ENCODE measurements at places on chromosomes 13 and 19.
A peak's percentile ranks its signal among the peaks of the same experiment; 100 is the strongest.

DNA sequence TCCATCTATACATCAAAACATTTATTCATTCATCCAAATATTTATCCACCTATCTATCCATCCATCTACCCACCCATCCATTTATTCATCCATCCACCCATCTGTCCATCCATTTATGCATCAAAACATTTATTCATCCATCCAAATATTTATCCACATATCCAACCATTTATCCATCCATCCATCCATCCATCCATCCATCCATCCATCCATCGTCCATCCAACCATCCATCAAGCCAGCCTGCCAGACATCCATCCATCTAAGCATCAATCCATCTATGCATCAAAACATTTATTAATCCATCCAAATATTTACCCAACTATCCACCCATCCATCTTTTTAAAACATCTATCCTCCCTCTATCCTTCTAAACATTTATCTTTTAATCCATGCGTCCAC, 62.2 kb downstream of the UNC13A start:
- no peak for DNase-seq

DNA sequence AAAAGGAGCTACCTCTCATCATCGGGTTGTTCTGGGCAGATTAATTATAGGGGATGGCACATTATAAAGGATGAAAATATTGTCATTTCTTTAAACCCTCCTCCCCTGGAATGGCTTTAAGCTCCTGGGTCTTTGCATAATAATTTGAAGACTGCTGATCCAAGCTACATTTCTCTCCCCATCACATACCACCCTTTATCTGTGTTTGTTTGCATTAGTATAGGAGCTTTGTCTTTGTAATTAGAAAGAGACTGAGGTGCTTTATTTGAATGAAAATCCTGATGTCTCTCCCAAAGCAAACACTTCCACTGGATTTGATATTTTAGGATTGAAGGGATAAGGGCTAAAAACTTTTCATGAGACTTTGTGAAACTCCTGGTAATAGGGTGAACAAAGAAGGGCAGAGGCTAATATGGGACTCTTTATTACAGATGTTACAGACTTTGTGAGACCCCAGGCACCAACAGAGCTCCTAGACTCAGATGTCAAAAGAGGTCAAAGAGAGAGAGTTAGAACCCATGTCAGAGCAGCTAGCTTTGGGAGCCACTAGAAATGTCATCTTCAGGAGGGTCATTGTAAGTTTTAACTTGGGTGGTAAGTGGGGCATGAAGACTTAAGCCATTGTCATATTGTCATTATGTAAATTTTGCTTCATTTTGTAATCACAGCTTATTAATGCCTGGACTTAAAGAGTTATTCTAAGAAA, 75.3 kb upstream of the RXFP2 start:
- no peak for DNase-seq

GRCh38 chr13:42626176-42626860, 52.4 kb downstream of the TNFSF11 start:
- no peak for DNase-seq

- no peak for DNase-seq
Observed at GRCh38 chr19:50008532-50008931, 16.6 kb downstream of the VRK3 start.

DNA sequence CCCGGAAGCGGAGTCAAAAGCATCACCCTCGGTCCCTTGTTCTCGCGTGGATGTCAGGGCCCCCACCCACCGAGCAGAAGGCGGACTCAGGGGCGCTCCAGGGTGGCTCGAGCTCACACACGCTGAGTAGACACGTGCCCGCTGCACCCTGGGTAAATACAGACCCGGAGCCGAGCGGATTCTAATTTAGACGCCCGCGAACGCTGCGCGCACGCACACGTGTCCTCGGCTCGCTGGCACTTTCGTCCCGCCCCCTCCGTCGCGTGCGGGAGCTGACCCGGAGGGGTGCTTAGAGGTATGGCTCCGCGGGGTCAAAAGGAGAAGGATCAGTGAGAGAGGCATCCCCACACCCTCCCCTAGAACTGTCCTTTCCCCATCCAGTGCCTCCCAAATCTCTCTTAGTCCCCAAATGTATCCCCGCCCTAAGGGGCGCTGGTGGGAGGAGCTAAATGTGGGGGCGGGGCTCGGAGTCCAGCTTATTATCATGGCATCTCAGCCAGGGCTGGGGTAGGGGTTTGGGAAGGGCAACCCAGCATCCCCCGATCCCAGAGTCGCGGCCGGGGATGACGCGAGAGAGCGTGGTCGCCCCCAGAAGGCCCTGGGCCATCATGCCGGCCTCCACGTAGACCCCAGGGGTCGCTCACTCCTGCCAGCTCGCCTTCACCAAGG, 451 bp upstream of the ICAM5 start:
- peak; percentile 74 for DNase-seq

GRCh38 chr13:99165753-99166587, 34.7 kb upstream of the UBAC2 start:
- no peak for DNase-seq

DNA sequence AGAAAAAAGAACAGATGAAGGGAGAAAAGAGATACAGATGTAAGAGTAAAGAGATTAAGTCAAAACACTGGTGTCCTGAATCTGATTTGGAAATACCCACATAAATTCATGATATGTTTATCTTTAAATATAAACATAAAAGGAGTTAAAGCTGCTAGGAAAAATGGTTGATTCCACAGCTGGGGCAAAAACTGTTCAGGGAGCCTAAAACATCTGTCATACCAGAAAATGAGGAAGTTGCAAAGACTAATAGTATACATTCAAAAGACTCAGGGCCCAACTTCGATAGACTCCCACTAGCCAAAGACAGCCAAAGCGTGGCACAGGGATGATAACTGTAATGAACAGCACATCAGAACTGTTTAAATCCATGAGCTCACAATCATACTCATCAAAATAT, 62.0 kb downstream of the ABCC4 start:
- DNase-seq, result no peak

DNA sequence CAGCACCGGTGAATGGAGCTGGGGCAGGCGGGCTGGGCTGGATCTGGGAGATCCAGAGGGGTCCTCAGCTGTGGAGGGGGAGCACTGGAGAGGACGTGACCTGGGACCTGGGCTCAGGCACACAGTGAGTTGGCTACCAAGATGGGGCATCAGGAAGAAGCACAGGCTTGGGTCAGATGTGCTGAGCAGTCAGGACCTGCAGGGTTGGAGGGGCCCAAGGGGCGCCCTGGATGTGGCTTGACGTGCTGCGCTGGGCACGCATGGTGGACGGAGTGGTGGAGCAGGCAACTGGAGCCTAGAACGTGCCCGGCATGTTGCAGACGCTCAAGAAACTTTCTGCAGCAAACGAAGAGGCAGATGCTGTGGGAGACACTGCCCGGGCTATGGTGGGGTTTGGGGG, 20.7 kb downstream of the PIP5K1C start:
- DNase-seq, result no peak

GRCh38 chr19:48381178-48381950, 10.0 kb downstream of the KDELR1 start:
- no peak for DNase-seq

- no peak for DNase-seq
Observed at GRCh38 chr13:56528040-56528790, 612.5 kb upstream of the PRR20A start.

- no peak for DNase-seq
Observed at GRCh38 chr19:34832581-34833112, 59.6 kb upstream of the ZNF599 start.

GRCh38 chr13:59363313-59363712, 800.4 kb downstream of the DIAPH3 start:
- DNase-seq, result no peak

DNA sequence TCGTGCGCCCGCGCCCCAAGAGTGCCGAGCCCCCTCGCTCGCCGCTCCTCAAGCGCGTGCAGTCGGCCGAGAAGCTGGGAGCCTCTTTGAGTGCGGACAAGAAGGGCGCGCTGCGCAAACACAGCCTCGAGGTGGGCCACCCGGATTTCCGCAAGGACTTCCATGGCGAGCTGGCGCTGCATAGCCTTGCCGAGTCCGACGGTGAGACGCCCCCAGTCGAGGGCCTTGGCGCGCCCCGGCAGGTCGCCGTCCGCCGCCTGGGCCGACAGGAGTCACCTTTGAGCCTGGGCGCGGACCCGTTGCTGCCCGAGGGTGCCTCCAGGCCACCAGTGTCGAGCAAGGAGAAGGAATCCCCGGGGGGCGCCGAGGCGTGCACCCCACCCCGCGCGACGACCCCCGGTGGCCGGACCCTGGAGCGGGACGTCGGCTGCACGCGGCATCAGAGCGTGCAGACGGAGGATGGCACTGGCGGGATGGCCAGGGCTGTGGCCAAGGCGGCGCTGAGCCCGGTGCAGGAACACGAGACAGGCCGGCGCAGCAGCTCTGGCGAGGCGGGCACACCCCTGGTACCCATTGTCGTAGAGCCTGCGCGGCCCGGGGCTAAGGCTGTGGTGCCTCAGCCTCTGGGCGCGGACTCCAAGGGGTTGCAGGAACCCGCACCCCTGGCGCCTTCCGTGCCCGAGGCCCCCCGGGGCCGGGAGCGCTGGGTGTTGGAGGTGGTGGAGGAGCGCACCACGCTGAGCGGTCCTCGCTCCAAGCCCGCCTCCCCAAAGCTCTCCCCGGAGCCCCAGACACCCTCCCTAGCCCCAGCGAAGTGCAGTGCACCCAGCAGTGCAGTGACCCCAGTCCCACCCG, 7.1 kb downstream of the DNASE2 start:
- DNase-seq, result no peak

DNA sequence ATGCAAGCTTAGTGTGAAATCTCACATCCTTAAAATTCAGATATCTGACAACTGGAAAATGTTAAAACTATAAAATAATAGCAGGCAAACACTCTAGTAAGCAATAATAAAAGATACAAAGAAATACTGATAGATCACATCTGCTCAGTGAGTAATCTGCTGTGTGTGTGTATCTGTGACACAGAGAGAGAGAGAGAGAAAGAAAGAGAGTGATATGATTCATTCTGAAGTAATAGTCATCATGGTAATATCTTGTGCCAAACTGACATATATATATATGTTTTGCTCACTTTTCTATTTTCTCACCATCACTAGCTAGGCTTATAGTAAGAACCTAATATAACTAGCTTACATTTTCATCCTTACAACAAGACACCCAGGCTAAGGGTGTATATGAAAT, 288.0 kb upstream of the SLITRK6 start:
- DNase-seq, result no peak

DNA sequence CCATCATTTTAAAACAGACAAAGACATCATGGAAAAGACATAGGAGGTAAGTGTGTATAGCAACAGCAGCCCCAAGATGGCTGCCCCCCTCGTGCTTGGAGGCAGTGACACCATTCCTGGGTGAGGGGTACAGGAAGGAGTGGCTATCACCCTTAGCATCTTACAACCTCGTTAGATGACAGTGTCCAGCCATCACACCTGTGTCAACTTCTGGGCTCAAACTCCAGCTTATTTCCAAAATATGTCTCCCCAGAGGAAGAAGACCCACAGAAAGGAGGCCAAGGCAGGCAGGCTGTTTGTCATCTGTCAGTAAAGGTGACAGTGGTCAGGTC, 27.5 kb downstream of the EPS15L1 start:
- DNase-seq, result no peak

DNA sequence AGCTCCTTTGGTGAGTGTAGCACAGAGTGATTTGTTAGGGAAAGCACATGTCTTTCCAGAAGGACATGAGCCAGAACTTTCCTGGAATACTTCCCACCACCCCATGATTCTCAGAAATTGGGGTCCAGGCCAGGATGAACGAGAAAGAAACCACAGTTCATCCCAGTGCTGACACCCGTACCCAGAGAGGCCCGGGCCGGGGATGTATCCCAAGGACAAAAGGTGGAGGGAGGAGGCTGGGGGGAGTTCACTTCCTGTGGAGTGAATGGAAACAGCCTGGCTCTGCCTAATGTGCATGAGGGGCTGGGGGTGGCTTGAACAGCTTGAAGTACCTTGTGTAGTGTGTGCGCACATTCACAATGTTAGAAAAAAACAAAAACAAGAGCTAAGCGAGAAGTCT, 47.5 kb downstream of the CDADC1 start:
- DNase-seq, result no peak

DNA sequence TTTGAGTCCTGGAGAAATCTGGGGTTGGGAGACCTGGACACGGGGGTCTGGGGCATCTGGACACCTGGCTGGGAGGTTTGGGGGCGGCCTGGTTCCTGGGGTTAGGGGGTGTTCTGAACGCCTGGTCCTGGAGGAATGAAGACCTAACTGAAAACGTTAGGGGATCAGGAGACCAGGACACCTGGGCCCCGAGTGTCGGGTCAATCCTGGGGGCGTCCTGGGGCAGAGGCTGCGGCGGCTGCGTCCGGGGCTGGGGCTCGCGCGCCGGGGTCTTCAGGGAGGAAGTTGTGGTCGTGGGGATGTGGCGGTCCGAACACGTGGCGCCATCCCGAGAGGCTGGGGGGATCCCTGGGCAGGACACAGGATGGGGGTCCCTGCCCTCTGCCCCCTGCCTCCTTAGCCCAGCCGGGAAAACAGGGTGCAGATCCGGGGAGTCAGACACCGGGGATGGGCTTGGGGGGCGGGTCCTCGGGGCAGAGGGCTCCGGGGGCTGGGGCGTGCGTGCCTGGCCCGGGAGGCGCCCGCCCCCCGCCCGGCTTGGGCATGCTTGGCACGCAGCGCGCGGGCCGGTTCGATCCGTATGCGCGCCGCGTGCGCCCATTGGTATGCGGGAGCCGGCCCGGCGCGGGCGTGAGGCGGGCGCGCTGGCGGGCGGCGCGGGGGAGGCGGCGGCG, 632 bp downstream of the NPAS1 start:
- DNase-seq, result no peak

- DNase-seq, result no peak
Observed at GRCh38 chr13:101035119-101035620, 360.6 kb upstream of the TMTC4 start.

DNA sequence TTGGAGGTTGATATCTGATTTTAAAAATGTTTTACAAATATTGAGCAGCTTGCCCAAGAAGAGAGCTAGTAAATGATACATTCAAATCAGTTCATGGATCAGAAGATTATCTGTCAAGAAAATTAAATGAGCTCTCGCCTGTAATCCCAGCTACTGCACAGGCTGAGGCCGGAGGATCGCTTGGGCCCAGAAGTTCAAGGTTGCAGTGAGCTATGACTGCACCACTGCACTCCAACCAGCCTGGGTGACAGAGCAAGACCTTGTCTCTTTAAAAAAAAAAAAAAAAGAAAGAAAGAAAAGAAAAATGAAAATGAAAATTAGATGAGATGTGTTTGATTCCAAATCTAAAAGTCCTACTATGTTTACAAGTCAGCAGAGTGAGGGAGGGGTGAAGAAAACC, 2.4 kb downstream of the SPART start:
- no peak for DNase-seq

GRCh38 chr13:33111414-33112110, 95.3 kb downstream of the KL start:
- no peak for DNase-seq

GRCh38 chr13:42272804-42273175, 838 bp downstream of the AKAP11 start:
- DNase-seq, result no peak

- peak; percentile 61 for DNase-seq
Observed at GRCh38 chr19:36488846-36489117, 579 bp downstream of the ZNF566 start.

GRCh38 chr19:3124630-3125029, 11.2 kb upstream of the GNA15 start:
- no peak for DNase-seq
